ENCODE measurements at places on chromosomes 11 and 22.
A peak's percentile ranks its signal among the peaks of the same experiment; 100 is the strongest.

DNA sequence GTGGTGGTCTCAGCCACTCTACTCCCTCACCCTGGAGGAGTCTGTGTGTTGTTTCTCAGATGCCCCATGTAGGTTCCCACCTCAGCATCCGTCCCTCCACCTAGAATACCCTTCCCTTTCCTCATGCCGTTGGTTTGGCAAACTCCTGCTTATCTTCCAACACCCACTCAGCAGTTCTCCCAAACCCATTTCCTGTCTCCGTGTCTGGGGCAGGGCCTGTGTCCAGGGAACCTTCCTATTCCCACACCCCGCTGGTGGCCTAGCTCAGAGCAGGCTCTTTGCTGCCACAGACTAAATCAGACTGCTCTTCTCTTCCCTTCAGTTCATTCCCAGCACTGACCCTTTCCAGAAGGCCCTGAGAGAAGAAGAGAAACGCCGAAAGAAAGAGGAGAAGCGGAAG lies 7.5 kb upstream of the SREBF2 start:
- DNase-seq, result no peak

- no peak for DNase-seq
Observed at GRCh38 chr11:133619397-133619796, 87.1 kb upstream of the OPCML start.

GRCh38 chr22:25062386-25063085 lies 110.0 kb downstream of the KIAA1671 start:
- DNase-seq, result peak; percentile 88

DNA sequence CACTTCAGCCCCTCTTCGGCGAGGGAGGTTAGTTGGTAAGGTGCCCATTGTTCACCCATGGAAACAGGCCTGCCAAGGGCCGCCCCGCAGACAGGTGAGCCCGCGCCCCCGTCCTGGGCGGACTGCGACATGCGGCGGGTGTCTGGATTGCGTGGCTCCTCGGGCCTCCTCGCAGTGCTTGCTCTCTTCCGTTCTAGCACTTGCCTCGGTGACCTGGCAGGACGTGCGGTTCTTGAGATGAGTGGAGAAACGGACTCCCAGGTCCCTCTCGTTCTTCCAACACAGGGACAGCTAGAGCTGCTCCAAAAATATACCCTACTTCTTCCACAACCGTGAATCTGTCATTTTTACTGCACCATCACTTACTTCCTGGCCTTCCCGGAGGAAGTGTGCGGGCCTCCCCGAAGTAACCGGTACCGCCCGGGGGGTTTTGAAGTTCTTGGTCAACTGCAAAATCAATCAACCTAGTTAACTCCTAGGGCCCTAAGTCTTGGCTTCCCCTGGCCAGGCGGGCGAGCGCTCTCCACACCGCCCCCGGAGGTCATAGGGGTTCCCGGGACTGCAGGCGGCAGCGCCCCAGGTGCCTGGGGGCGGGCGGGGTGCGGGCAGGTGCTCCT lies 745 bp upstream of the ZBTB44 start:
- DNase-seq, result peak; percentile 13

GRCh38 chr11:89420981-89421380 lies 70.2 kb downstream of the NOX4 start:
- no peak for DNase-seq

- no peak for DNase-seq
Observed at GRCh38 chr11:121494355-121495099, 41.8 kb upstream of the SORL1-AS1 start.

Data from T-helper 2 cell (primary cell).